HepG2 (cell line): ENCODE measurements at places on chromosomes 11 and 22. TPM values are rescaled to one million over a fixed set of nuclear protein-coding genes. Genes with fewer than 3 reads are reported as not detected.

SLC5A1 gene
- not detected in 2 replicates for total RNA-seq

DBX1 gene
- total RNA-seq = not detected in 2 replicates

OR2AG1 gene
- not detected in 2 replicates for total RNA-seq

DNA sequence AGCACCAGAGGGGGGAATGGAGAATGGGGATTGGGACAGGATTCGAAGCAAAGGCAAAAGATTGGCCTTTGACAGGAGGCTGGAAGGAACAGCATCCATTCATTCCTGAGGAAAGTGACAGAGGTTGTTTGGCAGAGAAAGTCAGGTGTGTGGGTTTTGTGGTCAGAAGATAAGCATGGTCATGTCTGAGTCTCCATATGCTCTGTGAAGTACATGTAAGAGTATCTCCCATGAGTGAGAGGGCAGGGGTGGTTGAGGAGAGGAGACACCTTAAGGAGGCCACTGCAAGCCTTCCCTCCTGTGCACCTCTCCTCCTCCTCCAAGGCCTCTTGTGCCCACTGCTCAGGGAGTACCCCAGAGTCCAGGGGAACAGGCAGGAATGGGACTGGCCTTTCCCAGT is 1.9 kb upstream of the NLRP10 start:
- H3K27me3 ChIP-seq = peaks cover 4% of the 10 kb centered on the region; the same call in 1 of the 2 replicates
- no peak overlapping the region for H3K27ac ChIP-seq

DNA sequence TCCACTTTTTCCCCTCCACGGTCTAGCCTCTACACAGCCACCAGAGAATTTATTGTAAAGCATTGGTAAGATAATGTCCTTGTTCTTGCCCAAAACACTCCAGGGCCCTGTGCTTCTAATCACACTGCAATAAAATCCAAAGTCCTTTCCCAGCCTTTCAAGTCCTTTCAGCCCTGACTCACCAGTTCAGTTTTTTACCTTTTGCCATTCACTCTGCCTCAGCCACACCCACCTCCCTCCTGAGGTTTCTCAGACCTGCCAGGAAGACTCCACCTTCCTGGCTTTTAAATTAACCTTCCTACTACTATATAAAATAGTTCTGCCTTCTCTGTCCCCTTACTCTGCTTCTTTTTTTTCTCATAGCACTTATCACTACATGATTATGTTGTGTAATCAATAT is 91.0 kb upstream of the ARHGAP32 start:
- peak; percentile 40 for DNase-seq
- H3K27me3 ChIP-seq = no peaks in the 10 kb centered on the region; the same call in 1 of the 2 replicates
- H3K36me3 ChIP-seq = no peaks in the 10 kb centered on the region
- no peak overlapping the region for H3K27ac ChIP-seq
- H3K4me3 ChIP-seq = no peak overlapping the region

GRCh38 chr11:16363706-16364105 is 7.4 kb upstream of the SOX6 start:
- no peaks in the 10 kb centered on the region for H3K27me3 ChIP-seq
- no peak overlapping the region for H3K27ac ChIP-seq
- H3K36me3 ChIP-seq = no peaks in the 10 kb centered on the region
- H3K4me1 ChIP-seq = peaks cover 17% of the 10 kb centered on the region
- DNase-seq = no peak
